ENCODE measurements at places on chromosomes 5 and 9.

- DNase-seq = no peak
Observed at GRCh38 chr5:178625679-178626483, 969 bp downstream of the CLK4 start.

- no peak for DNase-seq
Observed at GRCh38 chr5:177450667-177451424, 4.2 kb downstream of the PRR7 start.

DNA sequence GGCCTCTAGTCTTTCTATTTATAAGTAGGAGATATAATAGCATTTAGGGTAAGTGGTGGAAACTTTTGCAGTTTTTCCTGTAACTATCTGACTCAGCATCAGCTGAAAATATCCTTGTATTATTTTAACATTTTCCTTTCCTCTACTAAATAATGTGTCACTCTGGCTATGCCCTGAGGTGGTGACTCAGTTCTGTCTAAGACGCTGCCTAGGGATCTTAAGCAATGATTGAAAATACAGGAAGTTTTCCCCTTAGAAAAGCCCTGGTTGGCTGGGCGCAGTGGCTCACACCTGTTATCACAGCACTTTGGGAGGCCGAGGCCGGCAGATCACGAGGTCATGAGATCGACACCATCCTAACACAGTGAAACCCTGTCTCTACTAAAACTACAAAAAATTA lies 9.3 kb upstream of the EDIL3 start:
- no peak for DNase-seq

DNA sequence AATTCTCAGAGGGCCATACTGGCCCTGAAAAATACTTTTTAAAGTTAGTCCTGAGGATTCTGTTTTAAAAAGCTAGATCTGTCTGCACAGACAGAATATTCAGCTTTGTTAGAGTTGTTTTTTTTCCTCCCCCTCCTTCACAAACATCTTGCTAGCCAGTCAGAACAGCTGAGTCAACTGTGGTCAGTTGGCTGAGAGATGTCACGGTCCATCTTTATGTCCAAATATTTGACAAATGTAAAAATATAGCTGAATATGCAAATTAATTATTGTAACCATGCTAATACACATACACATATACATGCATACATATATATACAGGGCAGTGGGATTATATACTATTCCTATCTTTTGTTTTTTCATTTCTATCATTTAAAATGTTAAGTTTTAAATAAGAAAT lies 33.9 kb downstream of the UNC13B start:
- no peak for DNase-seq

GRCh38 chr9:113511047-113511521 lies 47.6 kb downstream of the RGS3 start:
- no peak for DNase-seq

GRCh38 chr5:164818445-164818844 lies 1313.0 kb downstream of the MAT2B start:
- DNase-seq = no peak

- DNase-seq = no peak
Observed at GRCh38 chr9:110832926-110833325, 164.3 kb downstream of the MUSK start.

DNA sequence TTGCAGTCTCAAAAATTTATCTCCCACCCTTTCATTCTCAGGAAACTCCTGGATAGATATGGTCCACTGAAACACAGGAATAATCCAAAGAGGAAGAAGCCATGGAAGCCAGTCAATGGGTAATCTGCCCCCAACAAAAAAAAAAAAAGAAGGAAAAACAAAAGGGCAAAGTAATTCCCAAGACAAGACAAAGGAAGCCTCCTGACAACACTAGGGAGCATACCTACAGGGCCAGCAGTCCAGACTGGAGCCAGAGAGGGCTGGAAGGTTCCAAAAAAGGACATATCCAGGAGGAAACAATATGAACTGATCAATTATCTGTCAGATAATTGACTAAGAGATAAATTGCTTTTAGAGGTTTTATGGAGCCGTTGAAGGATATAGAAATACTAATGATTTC lies 12.9 kb downstream of the FNIP1 start:
- no peak for DNase-seq

GRCh38 chr9:70395652-70396051 lies 18.8 kb downstream of the KLF9 start:
- DNase-seq = no peak

DNA sequence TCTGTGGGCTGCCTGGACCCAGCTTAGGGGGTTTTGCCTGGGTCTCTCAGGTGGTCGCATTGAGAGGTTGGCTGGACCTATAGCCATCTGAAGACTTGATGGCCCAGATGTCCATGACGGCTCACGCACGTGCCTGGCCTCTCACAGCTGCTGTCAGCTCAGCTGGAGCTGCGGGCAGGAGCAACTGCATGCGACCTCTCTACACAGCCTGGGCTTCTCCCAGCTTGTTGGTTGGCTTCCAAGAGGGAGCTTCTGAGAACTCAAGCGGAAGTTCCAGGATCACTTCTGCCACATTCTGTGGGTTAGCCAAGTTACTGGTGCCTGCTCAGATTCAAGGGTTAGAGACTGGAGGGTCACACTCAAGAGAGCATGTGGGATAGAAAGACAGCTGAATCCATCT lies 99.2 kb downstream of the DAPK1 start:
- no peak for DNase-seq

- no peak for DNase-seq
Observed at GRCh38 chr5:159207222-159207685, 2.1 kb downstream of the RNF145 start.
